ENCODE measurements at places on chromosomes 4 and X.

DNA sequence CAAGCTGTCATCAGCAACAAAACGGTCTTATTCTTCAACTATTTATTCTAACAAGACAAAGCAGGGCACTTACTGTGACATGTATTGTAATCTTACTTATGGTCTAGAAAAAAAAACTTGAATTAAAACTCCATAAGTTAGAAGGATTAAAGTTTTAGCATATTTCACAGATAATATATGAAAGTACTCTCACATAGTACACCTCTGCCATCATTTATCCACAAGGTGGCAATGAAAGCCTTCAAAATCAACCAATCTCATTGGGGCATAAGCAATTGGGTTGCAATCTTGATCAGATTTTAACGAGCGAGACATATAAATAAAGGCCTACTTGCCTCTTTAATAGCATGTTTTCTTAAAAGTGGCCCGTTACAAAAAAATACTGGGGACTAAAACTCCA is 1382.9 kb downstream of the FAM133A start:
- DNase-seq: no peak

DNA sequence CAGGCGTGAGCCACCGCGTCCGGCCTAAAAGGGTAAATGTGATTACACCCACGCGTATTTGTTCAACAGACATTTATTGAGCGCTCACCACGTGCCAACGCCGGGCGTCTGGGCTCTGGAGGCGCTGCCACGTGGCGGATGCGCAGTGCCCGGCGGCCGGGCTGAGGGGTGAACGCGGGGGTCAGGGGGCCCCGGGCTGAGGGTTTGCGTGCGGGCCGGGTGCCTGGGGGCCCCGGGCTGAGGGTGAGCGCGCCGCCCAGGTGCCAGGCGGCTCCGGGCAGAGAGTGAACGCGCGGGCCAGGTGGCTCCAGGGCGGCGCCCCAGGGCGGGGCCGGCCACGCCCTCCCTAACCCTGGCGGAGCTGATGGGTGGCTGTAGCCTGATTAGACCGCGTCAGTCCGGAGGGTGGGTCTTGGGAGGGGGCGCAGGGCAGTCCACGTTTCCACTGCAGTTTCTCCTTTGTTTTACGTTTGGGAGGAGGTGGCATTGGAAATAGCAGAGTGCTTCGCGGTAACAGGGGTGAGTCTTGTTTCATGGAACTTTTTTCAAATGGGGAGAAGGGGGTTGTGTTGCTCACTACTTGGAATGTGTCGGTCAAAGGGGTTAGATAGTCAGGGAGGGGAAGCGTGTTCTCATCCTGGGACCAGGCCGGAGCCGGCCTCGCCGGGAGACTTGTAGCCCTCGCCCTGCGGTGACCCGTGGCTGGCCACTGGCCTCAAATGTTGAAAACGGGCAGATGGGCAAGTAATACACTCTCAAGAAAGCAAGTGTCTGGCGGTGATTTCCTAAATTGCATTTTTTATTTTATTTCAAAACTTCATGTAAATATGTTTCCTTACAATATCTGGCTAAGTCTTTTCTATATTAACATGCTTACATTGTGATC is at the start of gene ZFP42:
ZFP42 (plus strand) TSS at position 450 of the 886 bp plus-strand sequence. CDS start 7,037 bp downstream, outside the sequence.
- no peak for DNase-seq

- DNase-seq: no peak
Observed at GRCh38 chr4:112908511-112908910, 140.9 kb upstream of the ANK2 start.

- DNase-seq: no peak
Observed at GRCh38 chr4:70449220-70449619, 22.8 kb upstream of the MUC7 start.

Measured in stimulated activated CD4-positive, alpha-beta T cell treated with anti-CD3 and anti-CD28 coated beads, Interleukin-1b, Interleukin-23, amount 100 ng/mL, for 48 hours (primary cell).